ENCODE measurements at places on chromosomes 6 and 20.

GRCh38 chr20:55513954-55514353 is 491.4 kb downstream of the CBLN4 start:
- DNase-seq = no peak

- no peak for DNase-seq
Measured at GRCh38 chr6:2258112-2258511, 12.7 kb upstream of the GMDS start.

- no peak for DNase-seq
Measured at GRCh38 chr20:42650191-42650746, 539.4 kb downstream of the PTPRT start.

GRCh38 chr6:122222761-122223160 is 176.7 kb upstream of the HSF2 start:
- no peak for DNase-seq

- DNase-seq = no peak
Measured at GRCh38 chr6:1911474-1911873, 301.8 kb downstream of the FOXC1 start.

- DNase-seq = no peak
Measured at GRCh38 chr6:169885831-169886230, 134.4 kb downstream of the ERMARD start.

DNA sequence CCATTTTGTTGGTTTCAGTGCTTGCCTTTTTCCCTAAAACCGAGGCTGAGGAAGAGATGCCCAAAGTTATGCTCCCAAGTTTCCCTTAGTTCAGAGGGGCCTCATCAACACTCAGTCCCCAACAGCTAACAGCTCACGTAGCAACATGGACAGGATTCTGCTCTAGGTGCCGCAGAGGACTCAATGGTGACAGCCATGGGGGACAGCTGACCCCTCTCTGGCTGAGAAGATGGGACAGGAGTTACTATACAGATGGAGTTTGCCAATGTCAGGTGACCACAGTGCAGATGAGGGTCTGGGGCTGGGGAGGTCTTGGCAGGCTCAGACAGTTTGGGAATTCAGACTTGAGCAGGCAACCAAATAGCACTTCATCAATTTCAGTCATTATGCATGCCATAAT is 67.3 kb downstream of the NPEPL1 start:
- DNase-seq = no peak
